Hematopoietic multipotent progenitor cell treated with erythropoietin and hydrocortisone succinate and interleukin-3 and kit ligand, for 8 days (in vitro differentiated cells): ENCODE measurements at places on chromosomes 7 and 10.
A peak's percentile ranks its signal among the peaks of the same experiment; 100 is the strongest.

- peak; percentile 40 for DNase-seq
Measured at GRCh38 chr7:1532456-1533254, 2.2 kb downstream of the MAFK start.

DNA sequence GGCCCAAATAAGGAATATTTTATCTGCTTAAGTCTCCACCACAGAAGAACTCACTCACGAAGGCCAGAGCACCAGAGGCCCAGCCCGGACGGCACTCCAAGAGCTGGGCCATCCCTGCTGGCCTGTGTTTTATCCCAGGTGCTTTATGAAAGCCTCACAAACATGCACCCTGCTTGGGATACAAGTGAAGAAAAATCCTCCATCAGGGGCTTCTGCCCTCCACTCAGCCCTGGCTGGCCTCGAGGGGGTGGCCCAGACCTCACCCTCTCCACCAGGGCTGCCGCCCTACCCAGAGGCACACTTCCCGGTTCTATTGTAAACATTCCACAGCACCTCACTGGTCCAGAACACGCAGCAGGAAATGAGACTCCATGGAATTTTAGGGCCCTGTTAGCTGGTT is 19.8 kb upstream of the DNAAF5 start:
- DNase-seq = no peak

- peak; percentile 36 for DNase-seq
Measured at GRCh38 chr7:20514364-20514763, 101.1 kb upstream of the ABCB5 start.

GRCh38 chr7:40899151-40899550 is 764.3 kb downstream of the SUGCT start:
- DNase-seq = no peak

GRCh38 chr10:59830601-59831259 is 75.6 kb downstream of the CCDC6 start:
- peak; percentile 59 for DNase-seq

- DNase-seq = peak; percentile 16
Measured at GRCh38 chr7:123437447-123437995, 96.9 kb downstream of the IQUB start.

GRCh38 chr10:12740813-12741212 is 260.7 kb downstream of the CCDC3 start:
- no peak for DNase-seq
